Activated naive CD4-positive, alpha-beta T cell treated with anti-CD3 and anti-CD28 coated beads, Interleukin-2, amount 10 ng/mL, durations not matched to agents 7 days and 5 days (primary cell): ENCODE measurements at places on chromosomes 13 and 19.
A peak's percentile ranks its signal among the peaks of the same experiment; 100 is the strongest.

DNA sequence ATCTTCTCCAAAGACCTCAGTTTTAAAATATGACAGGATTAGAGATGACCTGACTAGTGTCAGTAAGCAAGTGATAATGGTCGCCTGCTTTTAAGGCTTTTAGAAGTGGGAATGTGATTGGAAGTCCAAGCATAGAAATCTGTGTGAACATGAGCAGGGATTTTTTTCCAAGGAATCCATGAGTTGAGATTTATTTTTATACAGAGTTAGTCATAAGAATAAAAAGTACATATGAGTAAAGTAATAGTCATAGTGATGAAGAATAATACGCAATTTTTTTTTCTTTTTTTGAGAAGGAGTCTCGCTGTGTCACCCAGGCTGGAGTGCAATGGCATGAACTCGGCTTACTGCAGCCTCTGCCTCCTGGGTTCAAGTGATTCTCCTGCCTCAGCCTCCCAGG, 1.6 kb downstream of the ZNF546 start:
- DNase-seq, result no peak

DNA sequence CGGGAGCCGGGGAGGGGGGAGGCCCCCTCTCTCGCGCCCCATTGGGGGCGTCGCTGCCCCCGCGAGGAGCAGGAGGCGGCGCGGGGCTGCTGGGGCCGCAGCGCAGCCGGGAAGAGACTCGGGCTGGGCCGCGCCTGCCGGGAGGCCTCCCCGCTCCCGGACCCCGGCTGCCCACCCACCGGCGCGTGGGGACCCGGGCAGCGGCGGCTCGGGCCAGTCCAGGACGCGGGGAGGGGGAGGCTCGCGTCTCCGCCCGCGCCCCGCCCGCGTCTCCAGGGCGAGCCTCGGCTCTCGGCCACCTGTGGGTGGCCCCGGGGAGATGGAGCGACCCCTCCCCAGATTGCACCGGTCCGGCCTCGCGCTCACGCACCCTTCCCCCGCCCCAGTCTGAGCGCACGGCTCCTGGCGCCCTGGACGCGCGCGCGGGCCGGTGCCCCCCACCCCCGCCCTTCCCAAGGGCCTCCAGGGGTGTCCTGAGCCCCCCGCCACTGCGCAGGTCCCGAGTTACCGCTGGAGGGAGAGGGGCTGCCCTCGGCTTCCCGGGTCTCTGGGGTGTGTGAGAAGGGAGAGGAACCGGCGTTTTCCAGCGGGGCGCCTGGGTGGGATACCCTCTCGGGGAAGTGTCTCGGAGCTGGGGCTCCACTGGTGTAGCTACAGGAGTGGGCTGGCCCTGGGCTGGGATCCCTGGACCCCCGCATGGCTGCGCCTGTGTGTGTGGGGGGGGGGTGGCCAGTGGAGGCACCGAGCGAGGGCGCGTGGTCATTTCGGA, 645 bp downstream of the PALM start:
- DNase-seq, result no peak

DNA sequence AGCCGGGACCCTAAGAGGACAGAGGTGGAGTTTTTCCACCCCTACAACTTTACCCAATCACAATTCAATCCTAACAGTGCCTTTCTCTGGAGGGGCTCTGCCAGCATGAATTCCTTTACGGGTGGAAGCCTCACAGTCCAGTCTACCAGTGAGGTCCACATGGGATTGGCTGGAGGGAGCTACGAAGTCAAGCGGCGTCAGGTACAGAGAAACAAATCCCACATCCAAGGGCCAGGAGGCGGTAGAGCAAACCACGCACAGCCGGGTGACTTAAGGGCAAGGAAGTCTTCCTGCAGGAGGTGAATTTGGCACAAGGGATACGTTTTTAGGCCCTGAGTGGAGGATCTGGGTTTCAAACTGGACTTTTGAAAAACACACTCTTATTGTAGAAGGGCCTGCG, 199.6 kb downstream of the UQCRFS1 start:
- no peak for DNase-seq

GRCh38 chr13:85545771-85546170, 253.4 kb downstream of the SLITRK6 start:
- DNase-seq, result no peak

GRCh38 chr13:26896986-26897668, 136.5 kb upstream of the GPR12 start:
- no peak for DNase-seq

DNA sequence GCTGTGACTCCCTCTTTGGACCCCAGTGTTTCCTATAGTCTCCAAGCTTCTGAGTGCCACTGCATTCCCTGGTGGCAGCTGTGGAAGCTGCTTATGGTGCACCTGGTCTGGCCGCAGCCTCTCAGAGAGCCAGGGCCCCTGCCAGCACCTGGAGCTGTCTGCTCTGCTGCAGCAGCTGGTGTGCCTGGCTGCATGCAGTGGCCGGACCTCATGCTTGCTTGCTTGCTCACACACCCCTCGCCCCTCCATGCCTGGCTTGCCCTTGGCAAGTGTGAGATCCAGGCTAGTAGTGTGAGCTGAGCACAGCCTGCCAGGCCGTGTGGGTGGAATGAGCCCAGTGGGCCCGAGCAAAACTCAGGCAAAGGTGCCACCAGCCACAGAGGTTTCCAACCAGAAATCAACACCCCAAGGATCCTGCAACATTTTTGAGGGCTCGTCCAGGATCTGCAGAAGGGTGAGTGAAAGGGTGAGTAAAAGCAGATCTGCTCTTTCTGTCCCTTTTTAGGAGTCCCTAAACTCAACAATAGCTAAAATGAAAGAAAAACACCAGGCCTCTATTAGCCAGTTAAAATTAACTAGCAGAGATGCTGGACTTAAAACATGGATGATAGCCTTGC, 7.6 kb upstream of the MLLT1 start:
- DNase-seq, result no peak

GRCh38 chr13:40599124-40599523, 67.3 kb downstream of the FOXO1 start:
- no peak for DNase-seq

GRCh38 chr13:44101347-44102083, 221.8 kb downstream of the LACC1 start:
- no peak for DNase-seq

- DNase-seq, result peak; percentile 5
These were observed 60.9 kb downstream of the GGACT start for GRCh38 chr13:100527644-100528043.

- no peak for DNase-seq
These were observed 1158.0 kb downstream of the EFNB2 start for GRCh38 chr13:105377452-105377851.

DNA sequence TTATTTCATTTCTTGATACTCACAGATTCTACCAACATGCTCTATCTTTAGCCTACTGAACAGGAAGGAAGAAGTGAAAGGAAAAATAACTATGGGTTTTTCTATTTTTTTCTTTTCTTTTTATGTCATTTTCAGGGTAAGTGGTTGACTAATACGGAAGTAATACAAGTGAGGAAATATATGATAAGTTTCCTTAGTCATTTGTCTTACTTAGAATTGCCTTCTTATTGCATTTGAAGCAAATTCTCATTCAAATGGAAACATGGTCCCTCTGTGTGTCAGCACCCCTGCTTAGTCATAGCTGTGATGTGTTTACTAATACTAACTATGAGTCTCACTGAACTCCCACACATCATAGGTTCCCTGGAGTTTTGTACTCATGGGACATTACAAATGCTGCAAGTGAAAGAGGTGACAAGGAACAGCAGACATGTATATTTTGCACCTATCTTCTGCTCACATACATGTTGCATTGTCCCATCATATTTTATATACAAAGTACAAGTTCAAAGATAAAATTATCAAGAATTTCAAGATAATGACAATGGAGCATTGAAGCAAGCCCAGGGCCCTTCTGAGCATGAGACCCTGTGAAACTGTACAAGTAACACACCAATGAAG, 60.1 kb downstream of the DCT start:
- DNase-seq, result no peak

- peak; percentile 74 for DNase-seq
These were observed 1.6 kb downstream of the GATAD2A start for GRCh38 chr19:19406878-19407632.

GRCh38 chr13:33258808-33259193, 26.8 kb downstream of the STARD13 start:
- no peak for DNase-seq

GRCh38 chr13:109728791-109729731, 57.3 kb downstream of the IRS2 start:
- DNase-seq, result no peak

GRCh38 chr13:107144432-107144831, 576.5 kb upstream of the ARGLU1 start:
- DNase-seq, result no peak

GRCh38 chr19:15672580-15673175, at the start of gene CYP4F12:
CYP4F12 (plus strand) TSS chr19:15673087; CDS start chr19:15673530, 443 bp downstream.
- no peak for DNase-seq

- no peak for DNase-seq
These were observed 9.2 kb downstream of the ADGRE2 start for GRCh38 chr19:14769201-14769600.

DNA sequence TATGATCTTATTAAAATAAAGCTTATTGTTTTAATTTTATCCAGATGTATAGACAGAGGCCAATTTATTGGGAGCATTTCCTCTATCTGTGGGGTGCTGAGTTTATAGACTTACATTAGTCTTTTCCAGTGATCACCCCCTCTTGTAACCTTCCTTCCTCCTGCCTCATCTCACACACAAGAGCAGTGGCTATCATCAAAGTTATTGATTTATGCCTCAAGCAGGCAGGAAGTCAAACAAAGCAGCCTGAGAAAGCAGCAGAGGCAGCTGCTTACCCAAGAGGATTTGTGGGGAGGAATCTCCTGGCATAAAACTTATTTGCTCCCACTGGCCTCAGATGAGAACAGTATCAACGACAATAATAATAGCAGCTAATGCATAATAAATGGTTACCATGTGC, 26.3 kb upstream of the DCLK1 start:
- DNase-seq, result no peak

DNA sequence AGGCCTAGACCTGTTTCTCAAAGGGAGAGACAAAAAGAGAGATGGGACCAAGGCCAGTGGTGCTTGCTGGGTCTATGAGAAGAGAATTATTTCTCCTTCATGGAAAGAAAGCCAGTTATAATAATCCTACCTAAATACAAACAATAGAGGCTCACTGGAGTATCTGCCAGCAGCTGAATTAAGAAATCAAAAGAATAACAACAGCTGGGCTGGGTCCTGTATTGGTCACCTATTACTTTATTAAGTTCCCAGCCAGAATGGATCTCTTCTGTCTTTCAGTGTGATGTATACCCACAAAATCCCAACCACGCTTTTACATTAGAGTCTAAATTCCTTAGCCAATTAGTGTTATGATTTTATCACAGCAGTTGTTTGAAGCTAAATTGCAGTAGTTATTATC, 297.8 kb upstream of the DACH1 start:
- no peak for DNase-seq

- no peak for DNase-seq
These were observed 12.8 kb downstream of the ZNF791 start for GRCh38 chr19:12623361-12624031.

- DNase-seq, result no peak
These were observed 384 bp downstream of the TRAPPC2B start for GRCh38 chr19:57363688-57364181.

DNA sequence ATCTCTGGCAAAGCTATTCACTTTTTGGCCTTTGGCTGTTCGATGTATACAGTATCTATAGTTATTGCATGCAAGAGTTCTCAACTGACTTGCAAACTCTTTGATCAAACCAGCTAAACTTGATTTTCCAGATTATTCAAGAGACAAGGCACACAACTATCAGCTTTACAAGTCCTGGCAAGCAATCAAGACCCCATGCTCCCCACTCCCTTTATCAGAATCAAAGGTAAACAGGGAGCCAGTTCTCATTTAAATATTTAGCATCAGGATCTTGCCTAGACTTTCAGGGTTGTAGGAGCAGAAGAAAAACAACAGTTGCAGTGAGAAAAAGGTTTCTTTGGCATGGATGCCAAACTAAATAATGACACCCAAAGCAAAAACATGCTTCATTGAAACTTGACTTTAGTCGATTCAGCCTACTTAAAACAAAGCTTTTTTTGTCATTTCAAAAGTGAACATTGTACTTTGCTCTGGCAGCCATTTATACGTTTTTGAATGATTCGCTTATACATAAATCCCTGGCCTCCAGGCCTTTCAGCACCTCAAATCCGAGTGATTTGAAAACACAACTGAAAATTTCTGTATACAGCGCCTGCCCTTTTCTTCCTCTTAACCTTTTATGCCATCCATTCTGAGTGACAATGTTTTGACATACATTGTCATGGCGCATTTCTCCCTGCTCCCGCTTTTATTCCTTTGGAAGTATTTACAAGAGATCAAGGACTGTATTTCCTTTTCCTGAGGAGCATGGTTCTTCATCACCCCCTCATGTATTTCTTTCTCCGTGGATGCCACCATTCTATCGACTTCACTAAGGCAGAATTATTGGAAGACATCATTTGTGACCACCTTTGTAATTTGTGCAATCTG, 340.8 kb downstream of the KLF5 start:
- no peak for DNase-seq

GRCh38 chr19:38945562-38946228, 15.0 kb downstream of the MRPS12 start:
- DNase-seq, result no peak

GRCh38 chr13:51220706-51221105, 1.5 kb upstream of the FAM124A start:
- DNase-seq, result no peak

DNA sequence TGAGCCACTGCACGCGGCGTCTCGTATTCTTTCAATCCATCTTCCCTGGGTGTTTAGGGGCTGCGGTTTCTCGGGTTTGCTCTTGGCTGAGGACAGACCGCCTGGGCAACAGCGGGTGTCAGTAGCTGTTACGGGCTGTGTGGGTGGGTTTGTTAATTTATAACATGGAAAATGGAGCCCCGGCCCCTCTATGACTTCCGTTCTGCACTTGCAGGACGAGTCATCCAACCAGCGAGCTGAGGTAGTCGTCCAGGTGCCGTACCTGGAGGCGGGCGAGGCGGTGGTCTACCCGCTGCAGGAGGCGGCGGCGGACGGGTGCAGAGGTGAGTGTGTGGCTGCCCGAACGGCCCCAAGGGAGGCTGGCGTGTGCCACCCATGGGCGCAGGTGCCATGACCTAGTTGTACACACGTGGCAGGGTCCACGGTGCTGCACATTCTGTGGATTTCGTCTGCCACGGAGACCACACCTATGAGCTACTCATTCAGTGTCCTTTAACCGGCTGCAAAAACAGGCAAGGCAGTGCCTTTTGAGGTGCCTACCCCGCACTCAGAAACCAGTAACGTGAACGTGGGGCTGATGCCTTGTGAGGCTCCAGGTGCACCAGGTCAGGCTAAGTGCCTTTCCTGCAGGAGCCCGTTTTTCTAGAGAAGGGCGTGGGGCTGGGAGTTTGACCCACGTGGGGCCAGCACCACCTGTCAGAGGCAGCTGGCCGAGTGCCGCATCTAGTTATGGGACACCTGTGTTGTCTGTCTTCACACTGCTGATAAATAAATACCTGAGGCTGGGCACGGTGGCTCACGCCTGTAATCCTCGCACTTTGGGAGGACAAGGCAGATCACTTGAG, 10.9 kb downstream of the POLR2E start:
- no peak for DNase-seq

DNA sequence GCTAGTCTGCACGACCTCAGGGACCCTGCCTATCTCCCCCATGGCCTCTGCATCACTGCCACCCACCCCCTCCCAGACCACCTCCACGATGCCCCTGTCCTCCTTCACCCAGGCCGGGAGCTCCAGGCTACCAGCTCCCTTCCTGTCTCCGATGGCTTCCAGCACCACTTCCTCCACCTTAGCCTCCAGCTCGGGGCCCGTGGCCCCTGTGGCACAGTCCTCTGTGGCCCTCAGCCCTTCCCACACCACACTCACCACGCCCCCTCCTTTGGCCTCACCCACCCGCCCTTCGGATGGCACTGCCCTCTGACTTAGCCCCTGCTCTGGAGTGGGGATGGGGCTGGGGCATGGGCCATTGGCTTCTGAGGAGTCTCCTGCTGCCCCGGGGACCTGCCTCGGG, 7.2 kb downstream of the PALM3 start:
- no peak for DNase-seq
